ENCODE measurements at places on chromosomes 13 and 19.

DNA sequence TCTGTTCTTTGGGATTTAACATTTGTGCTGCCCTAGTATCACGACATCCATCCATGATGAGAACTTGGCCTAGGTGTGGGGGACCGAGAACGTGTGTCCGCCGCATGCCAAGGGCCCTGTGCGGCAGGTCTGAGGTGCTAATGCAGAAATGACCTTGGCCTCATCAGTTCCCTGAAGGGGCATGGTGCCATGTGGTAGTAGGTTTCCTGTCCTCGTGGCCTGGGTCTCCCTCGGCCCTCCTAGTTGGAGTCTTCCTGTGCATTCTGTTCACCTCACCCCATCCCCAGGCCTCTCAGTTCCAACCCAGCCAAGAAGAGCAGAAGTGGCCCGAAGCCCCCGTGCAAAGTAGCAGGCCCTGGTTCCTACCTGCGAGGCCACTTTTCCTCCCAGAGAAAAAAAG is 59.8 kb downstream of the GGACT start:
- no peak for DNase-seq

- DNase-seq, result no peak
Observed at GRCh38 chr13:95426631-95427030, 125.4 kb upstream of the ABCC4 start.

GRCh38 chr19:8135946-8136618 is 13.3 kb downstream of the FBN3 start:
- no peak for DNase-seq

GRCh38 chr13:101552286-101552685 is 99.8 kb downstream of the ITGBL1 start:
- DNase-seq, result no peak

- no peak for DNase-seq
Observed at GRCh38 chr19:8675066-8675465, 23.5 kb downstream of the ACTL9 start.

- DNase-seq, result no peak
Observed at GRCh38 chr13:110531671-110532083, 29.8 kb downstream of the RAB20 start.

- no peak for DNase-seq
Observed at GRCh38 chr13:59409211-59409610, 754.5 kb downstream of the DIAPH3 start.

- no peak for DNase-seq
Observed at GRCh38 chr19:10430505-10431253, 10.3 kb downstream of the PDE4A start.

GRCh38 chr13:50203256-50203941 is 188.2 kb downstream of the KCNRG start:
- DNase-seq, result no peak

DNA sequence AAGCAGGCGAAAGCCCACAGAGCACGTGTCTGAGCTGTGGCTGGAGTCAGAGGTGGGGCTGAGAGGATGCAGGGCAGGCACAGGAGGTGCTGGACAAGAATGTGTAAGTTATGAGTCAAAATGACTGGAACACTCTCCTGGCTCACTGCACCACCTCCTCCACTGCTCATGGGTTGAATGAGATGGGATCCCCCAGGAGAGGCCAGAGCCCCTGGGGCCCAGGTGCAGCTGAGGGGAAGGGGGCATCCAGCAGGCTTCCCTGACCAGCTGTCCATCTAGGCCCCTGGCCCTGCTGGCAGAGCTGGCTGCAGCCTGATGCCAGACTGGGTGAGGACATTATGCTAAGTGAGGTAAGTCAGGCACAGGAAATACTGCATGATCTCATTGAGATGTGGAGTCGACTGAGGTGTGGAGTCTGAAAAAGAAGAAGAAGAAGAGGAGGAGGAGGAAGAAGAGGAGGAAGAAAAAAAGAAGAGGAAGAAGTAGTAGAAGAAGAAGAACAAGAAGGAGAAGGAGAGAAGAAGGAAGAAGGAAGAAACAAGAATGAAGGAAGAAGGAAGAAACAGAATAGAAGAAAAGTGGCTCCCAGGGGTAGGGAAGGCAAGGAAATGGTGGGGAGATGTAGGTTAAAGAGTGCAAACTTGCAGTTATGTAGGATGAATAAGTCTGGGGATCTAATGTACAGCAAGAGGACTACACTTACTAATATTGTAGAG is 747.4 kb downstream of the UQCRFS1 start:
- no peak for DNase-seq

DNA sequence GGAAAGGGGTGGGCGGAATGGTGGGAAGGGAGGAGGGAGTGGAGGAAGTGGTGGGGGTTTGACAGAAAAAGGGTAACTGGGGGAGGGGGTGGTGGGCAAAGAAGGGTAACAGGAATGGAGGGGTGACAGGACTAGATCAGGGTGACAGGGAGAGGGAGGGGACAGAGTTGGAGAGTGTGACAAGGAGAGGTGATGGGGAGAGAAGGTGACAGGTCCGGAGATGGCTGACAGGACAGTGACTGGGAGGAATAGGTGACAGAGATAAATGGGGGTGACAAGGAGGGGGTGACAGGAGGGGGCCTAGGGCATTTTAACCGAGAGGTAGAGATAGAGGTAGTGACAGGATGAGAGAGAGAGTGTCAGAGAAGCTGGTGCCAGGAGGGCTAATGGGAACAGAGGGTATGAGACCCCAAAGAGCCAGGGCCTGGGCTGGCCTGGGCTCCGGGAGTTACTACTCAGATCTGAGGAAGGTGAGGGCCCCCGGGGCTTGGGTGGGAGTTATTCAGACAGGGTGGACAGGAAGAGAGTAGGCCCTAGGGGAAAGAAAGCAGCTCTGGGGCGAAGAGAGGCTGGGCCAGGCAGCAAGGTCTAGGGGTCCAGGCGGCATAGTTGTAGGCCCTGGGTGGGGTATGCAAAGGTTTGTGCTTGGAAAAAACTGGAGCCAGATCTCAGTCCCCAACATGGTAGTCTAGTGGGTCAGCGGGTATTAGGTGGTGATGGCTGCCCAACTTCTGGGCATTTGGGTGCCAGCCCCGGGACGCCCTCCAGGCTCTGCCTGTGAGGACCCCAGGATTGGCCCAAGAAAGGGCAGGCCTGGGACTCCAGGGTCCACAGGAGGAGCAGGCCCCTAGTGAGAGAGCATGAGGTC is 660 bp downstream of the CIC start:
- DNase-seq, result no peak

DNA sequence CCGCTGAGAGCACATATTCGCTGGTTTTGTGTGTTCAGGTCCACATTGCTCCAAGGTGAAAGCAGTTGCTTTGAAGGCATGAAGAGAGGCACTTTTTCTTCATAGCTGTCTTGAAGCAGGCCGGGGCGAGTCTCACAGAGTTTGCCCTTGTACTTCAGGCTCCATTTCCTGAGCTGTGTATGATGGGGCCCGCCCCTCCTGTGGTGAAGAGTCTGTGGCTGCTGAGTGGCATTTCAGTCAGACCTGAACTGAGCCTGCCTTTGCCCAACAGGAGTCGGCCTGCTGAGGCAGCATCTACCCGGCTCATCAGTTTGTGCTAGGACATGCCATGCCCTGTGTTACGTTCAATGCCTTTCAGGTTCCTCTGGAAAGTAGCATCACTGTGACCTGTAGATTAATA is 44.4 kb upstream of the C1QTNF9 start:
- no peak for DNase-seq

DNA sequence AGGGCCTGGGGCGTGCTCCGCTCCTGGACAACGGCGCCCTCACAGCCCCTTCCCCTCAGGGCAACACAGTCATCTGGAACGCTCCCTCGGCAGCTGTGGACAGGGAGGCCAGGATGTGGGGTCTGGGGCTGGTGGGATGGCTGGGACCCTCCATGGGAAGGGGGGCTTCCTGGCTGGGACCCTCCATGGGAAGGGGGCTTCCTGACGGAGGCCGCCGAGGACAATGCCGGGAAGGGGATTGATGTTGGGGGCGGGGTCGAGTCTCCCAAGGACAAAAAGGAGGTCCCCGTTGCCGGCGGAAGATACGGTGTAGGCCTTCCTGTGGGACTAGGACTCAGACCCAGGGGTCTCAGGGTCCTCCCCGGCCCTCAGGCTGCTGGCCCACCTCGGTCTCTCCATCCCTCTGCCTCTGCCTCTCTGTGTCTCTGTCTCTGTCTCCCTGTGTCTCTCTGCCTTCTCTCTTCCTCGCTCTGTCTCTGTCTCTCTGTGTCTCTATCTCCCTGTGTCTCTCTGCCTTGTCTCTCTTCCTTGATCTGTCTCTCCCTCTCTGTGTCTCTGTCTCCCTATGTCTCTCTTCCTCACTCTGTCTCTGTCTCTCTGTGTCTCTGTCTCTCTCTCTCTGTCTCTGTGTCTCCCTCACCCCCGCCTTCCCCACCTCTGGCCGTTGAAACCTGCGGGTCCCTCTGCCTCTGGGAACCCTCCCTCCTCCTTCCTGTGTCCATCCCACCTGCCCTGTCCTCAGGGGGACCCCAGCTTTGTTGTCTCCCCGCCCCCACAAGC is 2.7 kb upstream of the MADCAM1 start:
- peak; percentile 60 for DNase-seq

DNA sequence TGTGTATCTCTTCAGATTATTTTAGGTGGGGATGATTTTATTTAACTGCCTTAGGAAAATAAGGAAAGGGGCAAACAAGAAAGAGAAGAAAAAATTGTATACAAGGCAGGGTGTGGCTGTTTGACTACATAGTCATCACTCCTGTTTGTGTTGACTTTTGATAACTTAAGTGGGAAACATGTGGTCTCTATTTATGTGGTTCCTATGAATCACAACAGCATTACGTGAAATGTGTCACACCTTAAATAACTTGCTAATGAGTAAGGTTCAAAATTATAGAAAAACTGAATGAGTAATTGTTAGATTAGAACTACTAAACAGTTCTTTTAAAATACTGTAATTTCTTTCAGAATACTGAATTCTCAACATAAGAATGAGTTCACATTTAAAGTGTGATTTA is 69.3 kb downstream of the LMO7 start:
- DNase-seq, result no peak

- DNase-seq, result no peak
Observed at GRCh38 chr19:844546-844971, 3.8 kb downstream of the PRTN3 start.

GRCh38 chr19:57978586-57979289 is 4.4 kb upstream of the C19orf18 start:
- no peak for DNase-seq

GRCh38 chr19:38399081-38399480 is 3.8 kb upstream of the FAM98C start:
- no peak for DNase-seq

DNA sequence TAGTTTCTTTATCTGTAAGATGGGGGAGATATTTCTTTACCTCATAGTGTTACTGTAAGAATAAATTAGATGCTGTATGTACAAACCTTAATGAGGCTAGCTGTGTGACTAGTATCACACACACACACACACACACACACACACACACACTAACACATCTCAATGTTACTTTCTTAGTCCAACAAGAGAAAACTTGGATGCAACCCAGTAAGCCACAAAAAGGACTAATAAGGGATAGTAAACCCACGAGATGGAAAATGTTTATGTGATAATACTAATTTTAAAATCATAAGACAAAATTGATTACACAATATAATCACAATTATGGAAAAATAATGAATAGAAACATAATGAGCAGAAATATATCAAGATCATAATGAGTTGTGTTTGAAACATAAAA is 437.7 kb upstream of the ZNF507 start:
- DNase-seq, result no peak

DNA sequence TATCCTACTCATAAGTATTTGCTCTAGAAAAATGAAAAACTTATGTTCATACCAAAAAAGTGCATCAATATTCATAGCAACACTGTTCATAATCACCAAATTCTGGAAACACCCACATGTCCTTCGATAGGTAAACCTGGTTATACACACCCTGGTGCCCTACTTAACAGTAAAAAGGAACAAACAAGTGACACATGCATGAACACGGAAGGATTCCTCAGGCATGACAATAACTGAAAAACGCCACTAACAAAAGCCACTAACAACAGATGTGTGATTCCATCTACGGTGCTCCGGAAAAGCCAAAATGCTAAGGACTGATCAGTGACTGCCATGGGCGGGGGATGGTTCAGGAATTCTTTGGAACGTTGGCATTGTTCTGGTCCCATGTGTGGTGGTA is 65.5 kb downstream of the STK24 start:
- no peak for DNase-seq

DNA sequence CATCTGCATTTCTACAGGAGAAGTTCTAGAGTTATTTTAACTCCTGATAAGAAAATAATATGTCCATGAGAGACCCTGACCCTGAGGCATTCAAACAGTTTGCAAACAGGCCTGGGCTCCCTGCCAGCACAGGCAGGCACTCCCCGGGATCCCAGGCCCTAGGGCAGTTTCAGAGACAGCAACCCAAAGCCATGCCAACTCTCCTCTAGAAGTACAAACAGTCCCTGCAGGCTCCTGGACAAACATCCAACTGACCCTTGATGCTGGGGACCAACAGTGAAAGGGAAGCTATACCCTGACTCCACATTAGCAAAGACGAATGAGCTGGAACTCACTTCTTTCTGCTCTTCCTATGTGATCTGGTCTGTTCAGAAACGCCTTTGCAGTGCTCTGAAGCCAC is 44.8 kb downstream of the CCDC70 start:
- no peak for DNase-seq

DNA sequence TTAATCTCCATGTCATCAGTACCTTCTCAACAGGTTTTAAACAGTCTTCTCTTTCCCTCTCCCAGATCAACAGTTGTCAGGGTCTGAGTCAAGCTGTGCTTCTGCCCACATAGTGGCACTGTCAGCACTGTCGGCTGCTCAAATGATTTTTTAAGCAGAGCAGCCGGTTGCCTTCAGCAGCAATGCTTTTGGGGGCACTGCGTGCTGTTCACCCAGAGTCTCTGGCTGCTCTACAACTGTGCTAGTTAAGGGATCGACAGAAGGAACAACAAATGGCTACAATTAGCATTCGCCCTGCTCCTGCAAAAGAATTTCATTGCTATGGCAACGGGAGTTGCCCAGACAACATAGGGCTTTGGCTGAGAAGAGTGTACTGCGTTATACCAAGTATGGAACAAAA is 412.9 kb downstream of the DIAPH3 start:
- peak; percentile 67 for DNase-seq

GRCh38 chr13:21075379-21076249 is 14.2 kb upstream of the LATS2 start:
- peak; percentile 22 for DNase-seq

DNA sequence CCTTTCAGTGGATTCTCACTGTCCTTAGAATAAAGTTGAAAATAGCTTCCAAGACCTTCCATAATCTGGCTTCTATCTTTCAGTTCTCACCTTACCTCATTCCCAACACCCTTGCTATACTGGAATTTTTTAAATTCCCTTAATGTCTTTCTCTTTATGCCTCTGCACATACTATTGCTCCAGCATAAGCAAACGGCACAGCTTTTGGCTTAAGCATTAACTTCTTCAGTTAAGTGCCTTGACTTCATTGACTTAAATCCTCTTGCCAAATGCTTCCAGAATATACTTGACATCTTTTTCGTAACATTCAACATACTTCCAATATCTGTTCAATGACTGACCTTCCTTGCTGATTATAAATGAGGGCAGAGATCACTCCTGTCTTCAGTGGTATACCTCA is 34.0 kb downstream of the SERPINE3 start:
- no peak for DNase-seq

GRCh38 chr13:97278435-97279411 is 56.6 kb downstream of the MBNL2 start:
- no peak for DNase-seq

- no peak for DNase-seq
Observed at GRCh38 chr13:37087486-37087885, 18.0 kb downstream of the CSNK1A1L start.
